ENCODE measurements at places on chromosomes 3 and 15. TPM values are rescaled to one million over a fixed set of nuclear protein-coding genes. Genes with fewer than 3 reads are reported as not detected.

Gene ZNF502
- total RNA-seq: 4.1 TPM

Gene ZFAND6
- total RNA-seq: 50.3 TPM

Gene CSPG4
- total RNA-seq: not detected

Gene GXYLT2
- total RNA-seq: 0.24 TPM

Gene POU1F1
- total RNA-seq: not detected

Gene HDC
- not detected for total RNA-seq
